Left lung (tissue), 14 donors: ENCODE measurements at places on chromosomes 12 and 14. TPM values are rescaled to one million over a fixed set of nuclear protein-coding genes. Genes with fewer than 3 reads are reported as not detected.

The ARID4A gene
- polyA plus RNA-seq: 40.4 TPM

DNA sequence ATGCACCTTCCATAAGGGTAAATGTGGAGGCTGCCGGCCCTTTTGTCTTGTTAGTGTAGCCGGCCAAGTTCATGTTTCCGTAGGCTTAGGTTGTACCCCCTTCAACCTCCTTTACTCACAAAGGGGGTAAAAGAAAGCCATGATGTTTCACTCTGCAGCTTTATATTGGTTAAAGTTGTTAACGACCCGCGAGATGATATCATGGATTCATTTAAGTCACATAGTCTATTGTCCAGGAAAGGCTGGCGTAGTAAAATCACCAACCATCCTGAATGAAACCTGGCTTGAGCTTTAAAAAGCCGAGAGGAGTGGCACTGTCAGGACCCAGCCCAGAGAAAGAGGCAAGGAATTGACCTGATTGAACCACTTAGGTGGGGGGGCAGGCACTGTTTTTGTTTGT, 1.3 kb downstream of the UNG start:
- DNase-seq: no peak

DNA sequence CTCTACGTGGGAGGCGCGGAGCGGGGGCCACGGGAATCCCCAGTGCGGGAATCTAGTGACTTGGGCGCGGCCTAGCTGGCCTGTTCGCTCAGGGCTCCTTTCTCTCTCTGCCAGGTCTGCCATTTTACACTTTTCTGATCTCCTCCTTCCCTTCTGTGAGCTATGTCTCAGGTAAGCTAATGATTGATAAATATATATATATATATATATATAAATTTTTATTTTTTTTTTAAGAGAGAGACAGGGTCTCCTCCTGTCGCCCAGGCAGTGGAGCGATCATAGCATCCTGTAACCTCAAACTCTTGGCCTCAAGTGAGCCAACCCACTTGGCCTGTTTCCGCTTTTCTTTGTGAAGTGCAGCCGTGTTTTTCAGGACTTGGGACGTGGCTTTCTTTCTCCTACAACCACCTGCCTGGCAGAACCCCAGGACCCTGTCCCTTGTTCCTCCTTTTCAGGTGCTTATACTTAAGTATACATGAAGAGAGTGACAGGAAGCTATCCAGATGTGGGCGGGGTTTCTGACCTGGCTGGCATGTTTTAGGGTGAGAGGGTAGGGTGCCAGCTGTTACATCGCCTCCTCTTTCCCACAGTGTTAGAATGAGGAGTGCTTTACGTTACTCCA, 547 bp downstream of the ZNF140 start:
- peak; percentile 5 for DNase-seq

The CCDC175 gene
- not detected for polyA plus RNA-seq

The CRY1 gene
- polyA plus RNA-seq: 27.3 TPM

GRCh38 chr12:45872446-45872845, 117.9 kb downstream of the SCAF11 start:
- DNase-seq: no peak

DNA sequence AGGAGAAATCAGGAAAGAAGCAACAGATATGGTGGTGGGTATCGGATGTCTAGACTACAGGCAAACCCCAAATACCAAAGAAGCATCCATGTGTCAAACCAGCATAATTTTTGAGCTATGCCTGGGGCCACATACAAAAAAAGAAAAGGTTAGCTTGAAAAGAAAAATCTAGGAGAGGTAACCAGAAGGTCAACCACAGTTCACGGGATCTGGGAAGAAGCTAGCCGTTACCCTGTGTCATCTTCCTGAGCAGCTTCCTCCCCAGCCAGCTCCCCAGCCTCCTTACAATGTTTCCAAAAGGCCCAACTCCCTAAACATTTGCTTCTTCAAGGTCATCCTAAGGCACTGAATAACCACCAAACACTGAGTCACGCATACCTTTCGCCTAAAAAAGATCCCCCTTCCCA, 3.1 kb downstream of the SINHCAF start:
- DNase-seq: no peak

The ETFBKMT gene
- polyA plus RNA-seq: 3.8 TPM

- DNase-seq: no peak
Measured at GRCh38 chr12:64824500-64825142, at the start of gene TBC1D30. TSS of gene TBC1D30 (plus strand) at chr12:64824647. CDS start at chr12:64824880, 233 bp downstream.

DNA sequence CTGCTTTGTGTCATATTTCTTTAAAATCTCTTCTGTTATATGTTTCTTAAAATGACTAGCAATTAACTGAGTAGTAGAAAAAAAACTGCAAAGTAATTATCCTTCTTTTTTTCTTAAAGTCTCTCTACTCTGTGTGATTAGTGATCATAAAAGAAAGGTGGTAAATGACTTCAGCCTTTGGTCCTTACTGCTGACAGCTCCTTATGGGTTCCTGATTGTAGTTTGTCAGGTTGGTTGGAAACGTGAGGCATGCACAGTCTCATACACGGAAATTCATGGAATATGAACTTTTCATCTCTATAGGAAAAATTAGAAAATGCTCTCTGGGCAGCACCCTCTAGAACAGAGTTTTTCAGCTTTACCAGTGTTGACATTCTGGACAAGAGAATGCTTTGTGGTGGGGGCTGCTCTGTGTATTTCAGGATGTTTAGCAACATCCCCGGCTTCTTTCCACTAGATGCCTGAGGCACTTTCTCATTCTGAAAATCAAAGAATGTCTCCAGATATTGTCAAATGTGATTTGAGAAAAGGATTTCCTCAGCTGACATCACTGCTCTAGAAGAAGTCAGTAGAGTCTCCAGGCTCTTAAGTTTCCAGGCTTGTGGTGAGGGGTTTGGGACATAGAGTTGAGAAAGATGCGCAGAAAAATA, 121.0 kb downstream of the PIK3C2G start:
- no peak for DNase-seq

DNA sequence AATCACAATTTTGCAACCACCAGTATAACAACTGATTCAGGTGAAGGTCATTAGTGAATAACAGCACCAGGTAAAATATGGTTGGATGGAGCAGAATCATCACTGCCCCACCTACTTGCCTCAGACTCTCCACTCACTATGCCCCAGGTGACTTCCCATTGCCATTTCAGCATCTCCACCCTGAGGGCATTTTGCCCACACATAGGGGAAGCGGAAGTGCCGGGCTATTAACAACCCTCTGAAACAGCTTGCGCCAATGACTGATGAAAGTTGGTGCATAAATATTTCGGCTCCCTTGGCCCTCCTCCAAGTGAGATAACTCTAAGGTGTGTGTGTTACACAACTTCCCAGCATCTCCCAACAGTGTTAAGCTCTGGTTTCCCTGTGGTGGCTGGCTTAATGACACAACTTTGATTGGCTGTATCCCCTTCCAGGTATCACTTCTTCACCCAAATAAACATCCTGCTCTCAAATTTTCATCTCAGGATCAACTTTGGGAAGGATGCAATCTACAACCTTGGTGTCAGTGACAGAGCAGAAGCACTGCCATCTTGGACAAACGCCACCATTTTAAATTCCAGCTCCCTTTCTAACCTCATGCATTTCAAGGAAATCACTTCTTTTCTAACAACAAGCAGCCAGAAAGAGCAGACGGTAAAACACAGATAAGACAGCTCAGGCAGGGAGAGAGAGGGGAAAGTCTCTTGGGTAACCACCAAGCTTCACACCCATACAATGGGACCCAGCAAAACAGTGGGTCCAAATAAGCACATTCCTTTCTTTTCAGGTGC, 73.6 kb upstream of the PPP2R5C start:
- no peak for DNase-seq

GRCh38 chr12:67067453-67068203, 201.5 kb upstream of the CAND1 start:
- no peak for DNase-seq

DNA sequence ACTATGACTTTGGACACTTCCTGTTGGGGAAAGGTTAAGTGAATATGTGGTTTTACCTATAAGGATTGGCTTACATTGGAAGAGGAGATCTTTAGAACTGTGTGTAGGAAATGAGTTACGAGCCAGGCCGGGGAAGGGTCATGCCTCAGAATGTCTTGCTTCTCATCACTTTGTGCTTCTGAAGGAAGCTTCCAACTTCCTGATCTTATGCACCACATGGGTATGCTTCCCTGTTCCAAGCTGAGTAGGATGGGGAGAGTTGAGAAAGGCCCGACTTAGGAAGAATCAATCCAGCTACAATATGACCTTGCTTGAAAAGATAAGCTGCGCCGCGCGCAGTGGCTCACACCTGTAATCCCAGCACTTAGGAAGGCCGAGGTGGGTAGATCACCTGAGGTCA, 59.9 kb downstream of the STXBP6 start:
- DNase-seq: no peak

GRCh38 chr14:99574099-99574880, 29.7 kb downstream of the CCDC85C start:
- peak; percentile 65 for DNase-seq

DNA sequence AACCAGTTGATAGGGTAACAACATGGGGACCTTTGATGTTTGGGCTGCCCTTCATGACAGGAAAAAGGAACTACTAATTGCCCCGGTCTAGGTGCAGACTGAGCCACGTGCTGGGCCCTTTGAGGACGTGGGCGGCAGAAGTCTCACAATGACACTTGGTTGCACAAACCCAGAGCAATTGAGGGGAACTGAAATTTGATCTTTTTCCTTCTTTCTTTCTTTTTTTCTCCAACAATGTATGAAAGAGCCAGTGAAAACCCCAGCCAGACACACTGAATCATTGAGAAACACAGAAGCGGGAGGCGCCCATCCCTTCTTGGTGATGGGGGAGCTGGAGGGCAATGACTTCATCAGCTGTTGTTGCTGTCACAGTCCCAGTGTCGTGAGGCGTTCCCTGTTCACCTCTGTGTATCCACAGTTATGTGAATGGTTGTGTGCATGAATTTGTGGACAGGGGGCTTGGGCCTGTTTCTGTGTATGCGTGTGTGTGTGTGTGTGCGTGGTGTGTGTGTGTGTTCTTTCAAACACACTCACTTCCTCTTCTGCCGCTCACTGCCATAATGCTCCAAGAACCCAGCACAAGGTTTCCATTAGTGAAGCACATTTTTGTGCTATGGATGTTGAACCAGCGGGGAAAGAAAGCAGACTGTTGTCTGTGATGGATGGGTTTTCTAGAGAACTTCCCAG, 137.5 kb upstream of the CCND2 start:
- DNase-seq: peak; percentile 59

The ARL6IP4 gene
- polyA plus RNA-seq: 172 TPM

DNA sequence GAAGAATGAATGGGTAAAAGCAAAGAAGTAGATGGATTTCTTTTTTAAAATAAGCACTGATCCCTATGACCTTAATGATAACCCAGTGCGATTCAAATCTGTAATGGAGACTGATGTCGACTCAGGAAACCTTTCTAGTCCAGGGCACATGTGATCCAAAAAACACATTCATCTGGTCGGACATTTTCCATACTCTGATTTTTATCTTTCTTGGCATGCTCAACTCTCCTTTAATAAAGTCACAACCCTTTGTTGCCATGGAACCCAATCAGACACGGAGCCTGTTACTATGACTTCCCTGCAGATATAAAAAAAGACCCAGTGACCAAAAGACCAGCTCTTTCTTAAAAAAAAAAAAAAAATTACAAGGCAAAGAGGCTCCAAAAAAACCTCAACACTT, 27.9 kb downstream of the TMCC3 start:
- DNase-seq: no peak

GRCh38 chr14:24204163-24205146, 1.0 kb upstream of the TSSK4 start:
- DNase-seq: no peak

- no peak for DNase-seq
Measured at GRCh38 chr12:90870971-90871725, 83.8 kb downstream of the CCER1 start.

- no peak for DNase-seq
Measured at GRCh38 chr12:13890943-13891342, 90.5 kb downstream of the GRIN2B start.

GRCh38 chr12:27973487-27973890, 956 bp upstream of the PTHLH start:
- DNase-seq: peak; percentile 21

GRCh38 chr14:64720131-64720576, 15.9 kb downstream of the PLEKHG3 start:
- no peak for DNase-seq

The IL31 gene
- not detected for polyA plus RNA-seq

DNA sequence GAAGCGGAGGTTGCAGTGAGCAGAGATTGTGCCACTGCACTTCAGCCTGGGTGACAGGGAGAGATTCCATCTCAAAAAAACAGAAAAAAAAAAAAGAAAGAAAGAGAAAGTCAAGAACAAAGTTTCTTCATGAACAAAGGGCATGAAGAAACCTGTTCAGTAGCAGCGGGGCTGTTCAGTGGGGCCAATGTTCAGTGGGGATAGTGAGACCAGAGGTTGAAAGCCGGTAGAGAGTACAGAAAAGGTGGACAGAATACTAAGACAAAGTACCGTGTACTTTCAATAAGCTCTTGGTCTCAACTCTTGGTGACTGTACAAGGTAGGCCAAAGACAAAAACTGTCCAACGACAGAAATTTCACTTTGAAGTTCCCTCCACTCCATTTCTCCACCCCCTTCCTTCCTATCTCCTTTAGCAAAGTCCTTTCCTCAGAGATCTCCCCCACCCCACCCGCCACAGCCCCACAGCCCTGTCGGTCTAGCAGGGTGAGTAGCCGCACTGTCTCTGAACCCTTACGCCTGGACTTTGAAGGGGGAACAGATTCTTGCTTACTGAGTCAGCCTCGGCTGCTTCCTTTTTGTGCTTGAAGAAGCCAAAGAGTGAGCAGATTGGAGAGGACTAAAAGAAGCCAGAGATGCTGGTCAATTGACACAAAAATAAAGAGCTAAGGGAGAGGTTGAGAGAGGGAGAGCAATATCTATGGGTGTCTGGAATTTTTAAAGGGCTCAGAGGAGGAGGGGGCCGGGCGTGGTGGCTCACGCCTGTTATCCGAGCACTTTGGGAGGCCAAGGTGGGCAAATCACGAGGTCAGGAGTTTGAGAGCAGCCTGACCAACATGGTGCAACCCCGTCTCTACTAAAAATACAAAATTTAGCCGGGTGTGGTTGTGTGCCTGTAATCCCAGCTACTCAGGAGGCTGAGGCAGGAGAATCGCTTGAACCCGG, 44.2 kb upstream of the FOS start:
- peak; percentile 81 for DNase-seq

DNA sequence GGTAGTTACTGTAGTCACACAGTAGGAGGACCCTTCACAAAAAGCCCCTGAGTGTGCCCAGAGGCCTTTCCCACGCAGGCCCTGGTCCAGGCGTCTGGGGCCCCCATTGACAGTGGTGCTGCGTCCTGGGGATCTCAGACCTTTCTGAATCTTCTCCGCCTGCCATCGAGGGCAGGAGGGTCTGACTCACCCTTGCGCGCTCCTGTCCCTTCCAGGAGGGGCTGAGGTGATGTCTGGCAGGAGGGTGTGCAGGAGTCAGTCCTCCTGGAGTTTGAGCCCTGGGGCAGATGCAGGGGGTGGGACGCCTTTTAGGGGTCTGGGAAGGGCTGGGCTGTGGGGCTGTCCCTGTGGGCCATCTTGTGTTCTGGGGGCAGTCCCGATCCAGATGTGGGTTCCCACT, 386.8 kb downstream of the TMEM121 start:
- DNase-seq: no peak

DNA sequence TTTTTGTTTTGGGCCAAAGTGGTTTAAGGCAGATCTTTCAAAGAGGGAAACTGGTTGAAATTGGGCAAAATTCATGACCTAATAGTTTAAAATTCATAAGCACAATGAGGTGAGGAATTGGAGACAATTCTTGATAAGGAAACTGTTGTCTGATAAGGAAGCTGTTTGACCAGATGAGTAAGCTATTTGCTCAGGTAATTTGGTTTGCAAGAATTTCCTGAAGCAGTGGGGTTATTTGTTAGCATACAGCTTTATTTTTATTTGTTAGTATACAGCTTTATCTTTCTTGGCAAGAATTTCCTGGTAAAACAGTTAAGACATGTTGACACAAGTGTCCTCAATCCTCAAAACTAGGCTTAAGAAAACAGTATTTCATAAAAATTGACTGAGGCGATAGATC, 559.0 kb downstream of the GALC start:
- DNase-seq: no peak

The METTL1 gene
- 33.3 TPM for polyA plus RNA-seq
